ENCODE measurements at places on chromosomes 1 and 21.

DNA sequence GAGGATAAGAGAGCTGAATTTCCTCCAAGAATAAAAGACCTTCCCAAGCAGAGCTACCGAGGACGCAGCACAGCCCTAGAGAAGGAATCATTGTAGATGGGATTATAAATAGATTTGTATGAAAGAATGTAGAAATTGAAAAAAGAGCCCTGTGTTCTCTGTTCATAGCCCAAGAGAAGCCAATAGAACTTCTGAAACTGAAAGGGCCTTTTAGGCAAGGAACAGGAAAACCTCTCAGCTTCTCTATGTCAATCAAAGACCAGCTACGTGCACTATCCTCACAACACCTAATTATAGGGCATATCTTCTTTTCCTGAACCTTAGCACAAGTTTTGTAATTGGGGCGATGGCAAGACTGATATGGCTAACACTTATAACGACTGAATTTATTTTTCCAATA is 192.4 kb upstream of the RNPC3 start:
- no peak for DNase-seq

DNA sequence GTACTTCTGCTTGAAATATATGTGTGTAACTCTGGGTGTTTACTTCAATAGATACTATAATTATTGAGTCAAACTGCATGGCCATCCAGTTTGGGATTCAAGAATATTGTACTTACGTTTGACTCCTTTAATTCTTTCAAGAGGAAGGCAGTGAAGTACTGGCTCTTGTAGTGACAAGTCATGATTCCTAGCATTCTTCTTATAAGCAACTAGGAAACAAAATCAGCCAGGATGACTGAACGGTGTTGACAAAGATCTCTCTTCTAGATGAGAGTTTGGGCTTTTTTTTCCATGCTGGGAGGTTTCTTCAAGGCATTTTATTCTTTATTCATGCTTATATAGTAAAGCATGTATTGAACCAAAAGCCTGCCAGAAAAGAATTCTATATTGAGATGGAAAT is 58.3 kb downstream of the CLEC20A start:
- no peak for DNase-seq

DNA sequence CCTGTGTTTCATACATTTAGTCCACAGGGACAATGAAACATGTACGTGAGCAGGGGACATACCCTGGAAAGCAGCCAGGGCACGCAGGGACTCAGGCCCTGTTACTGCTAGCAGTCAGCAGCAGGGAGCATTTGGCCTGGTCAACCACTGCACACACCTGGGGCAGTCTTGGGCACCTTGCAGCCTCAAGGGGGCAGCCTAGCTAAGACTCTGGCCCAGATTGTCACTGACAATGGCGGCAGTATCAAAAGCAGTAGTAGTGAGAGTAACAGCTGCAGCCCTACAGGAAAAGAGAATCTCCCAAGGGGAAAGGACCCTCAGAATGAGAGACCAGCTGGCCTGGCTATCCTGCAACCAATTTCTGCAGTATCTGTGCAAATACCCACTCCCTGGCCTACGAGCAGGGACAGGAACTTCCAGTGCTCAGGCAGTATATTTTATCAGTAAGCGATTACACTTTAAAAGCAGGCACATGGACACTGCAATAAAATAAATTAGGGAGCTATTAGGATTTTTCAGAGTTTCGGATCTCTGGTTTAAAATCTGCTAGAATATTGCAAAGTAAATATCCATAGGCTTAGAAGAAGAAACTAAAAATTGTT is 475.6 kb downstream of the LTN1 start:
- DNase-seq = peak; percentile 11

- no peak for DNase-seq
Measured at GRCh38 chr1:29100487-29100886, 23.2 kb downstream of the TMEM200B start.

- no peak for DNase-seq
Measured at GRCh38 chr1:160747717-160748116, 8.7 kb downstream of the SLAMF7 start.

GRCh38 chr1:119506941-119507340 is at the start of gene HSD3B1:
HSD3B1 (plus strand) TSS chr1:119507210; CDS start chr1:119507477, 267 bp downstream.
- no peak for DNase-seq

DNA sequence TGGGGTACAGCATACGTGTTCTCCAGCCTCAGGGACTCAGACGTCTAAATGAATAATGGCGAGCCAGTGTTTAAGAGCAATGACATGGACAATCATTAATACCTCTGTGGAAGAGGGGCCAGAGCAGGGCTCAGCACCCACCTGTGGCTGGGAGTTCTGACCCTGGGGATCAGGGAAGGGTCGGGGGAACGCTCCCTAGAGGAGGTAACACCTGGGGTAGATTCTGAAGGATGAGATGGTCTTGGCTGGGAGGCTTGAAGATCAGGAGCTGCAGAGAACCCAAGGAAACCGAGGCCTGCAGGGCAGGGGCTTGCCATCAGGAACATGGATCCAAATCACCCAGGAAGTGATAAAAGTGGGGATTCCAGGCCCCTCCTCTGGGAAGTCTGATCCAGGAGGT is 138.2 kb upstream of the RUNX3 start:
- DNase-seq = no peak

- no peak for DNase-seq
Measured at GRCh38 chr1:2961081-2961480, 60.2 kb upstream of the ACTRT2 start.

DNA sequence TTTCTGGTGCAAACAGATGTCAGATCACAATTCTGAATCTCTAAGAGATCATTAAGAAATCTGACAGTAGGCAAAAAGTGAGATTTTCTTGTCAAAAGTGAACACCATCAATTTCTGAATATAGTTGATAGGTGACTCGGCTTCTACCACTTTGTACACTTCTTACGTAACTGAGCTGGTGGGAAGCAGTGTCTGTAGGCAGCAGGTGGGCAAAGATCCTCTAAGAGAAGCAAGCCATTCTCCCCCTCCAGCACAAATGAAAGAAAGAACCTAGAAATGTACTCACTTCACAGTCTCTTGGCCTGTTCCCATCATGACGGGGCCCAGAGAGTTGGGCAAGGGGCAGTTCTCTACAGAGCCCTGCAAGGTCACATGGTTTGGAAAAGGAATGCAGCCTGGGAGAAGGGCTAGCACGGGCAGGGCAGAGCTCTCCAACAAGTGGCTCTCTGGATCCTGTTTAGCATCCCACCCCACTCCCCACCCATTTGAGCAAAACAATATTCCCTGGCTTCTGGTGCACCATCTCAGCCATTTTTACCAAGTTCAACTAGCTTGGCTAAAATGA is 412.6 kb downstream of the LTN1 start:
- DNase-seq = peak; percentile 42

- peak; percentile 9 for DNase-seq
Measured at GRCh38 chr1:45802343-45803298, 791 bp upstream of the MAST2 start.

- peak; percentile 17 for DNase-seq
Measured at GRCh38 chr1:198934901-198935305, 296.1 kb downstream of the PTPRC start.

DNA sequence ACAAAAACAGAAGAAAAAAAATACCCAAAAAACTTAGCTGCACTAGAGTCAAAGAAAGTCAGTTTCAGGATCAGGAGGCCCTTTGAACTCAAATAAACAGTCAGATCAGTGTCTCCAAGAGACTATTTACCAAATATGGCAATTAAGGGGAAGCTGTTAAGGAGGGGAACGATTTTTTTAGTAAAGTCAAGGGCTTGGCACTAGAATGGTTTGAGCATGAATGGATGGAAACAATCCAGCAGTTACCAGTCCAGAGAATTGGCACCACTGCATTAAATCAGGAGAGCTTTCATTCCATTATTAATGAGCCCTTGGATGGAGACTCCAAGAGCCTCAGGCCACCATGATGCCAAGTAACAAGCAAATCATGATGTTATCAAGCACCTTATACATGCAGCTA is 7.2 kb downstream of the TRAPPC3 start:
- no peak for DNase-seq

- no peak for DNase-seq
Measured at GRCh38 chr1:211334986-211335385, 8.4 kb downstream of the TRAF5 start.

DNA sequence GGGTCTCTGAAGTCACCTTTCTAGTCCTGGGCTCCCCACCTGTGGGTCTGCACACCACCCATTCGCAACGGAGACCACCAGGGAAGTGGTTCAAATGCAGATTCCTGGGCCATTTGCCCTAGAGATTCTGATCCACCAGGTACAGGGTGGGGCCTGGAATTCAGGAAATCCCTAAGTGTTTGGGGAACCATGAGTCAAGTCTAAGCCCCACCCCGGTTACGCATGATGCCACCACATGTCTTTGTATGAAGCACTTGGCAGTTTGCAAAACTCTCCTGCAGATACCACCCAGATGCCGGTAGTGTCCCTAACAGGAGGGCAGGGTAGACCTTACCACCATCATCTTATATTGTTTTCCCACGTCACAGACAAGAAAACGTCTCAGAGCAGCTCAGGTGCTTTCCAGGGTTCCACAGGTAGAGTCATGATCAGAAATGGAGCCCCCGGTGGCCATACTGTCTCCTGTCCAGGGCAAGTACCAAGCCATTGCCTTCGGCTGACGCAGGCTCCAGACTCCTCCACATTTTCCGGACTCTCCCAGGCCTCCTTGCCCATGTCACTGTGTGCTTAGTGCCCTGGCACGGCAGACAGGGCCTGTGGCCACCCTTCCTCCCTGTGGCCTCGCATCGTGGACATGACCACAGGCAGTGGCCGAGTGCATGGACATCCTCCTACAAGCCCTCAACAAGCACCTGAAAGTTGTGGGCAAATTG is 89.2 kb upstream of the TMEM51 start:
- DNase-seq = no peak

DNA sequence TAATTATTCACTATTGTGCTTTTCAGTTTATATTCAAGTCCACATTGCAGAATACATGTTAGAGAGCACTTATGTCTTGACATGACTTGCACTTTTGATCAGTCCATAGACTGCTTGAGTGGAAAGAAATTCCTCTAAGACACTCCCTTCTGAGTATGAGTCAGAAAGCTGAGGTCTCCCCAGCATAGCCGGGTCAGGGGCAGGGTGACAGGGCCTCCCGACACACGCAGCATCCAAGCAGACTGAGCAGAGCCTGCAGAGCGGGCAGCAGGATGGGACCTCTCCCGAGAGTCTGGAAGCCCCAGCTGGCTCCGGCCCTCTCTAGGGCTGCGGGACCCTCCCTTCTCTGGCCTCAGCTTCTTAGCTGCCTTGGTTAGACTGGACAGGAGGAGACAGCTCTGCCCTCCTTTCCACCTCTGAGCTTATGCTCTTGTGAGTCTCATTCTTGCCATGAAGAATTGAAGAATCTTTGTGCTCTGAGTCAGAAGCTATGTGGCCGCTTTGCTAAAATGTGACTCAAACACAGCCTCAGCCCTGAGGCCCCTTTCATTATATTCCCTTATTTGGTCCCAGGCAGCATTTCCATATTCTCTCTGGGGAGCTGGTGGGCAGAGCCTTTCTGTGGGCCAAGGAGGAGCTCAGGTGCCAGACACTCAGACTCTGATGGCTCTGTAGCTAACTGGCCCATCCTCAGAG is 11.2 kb upstream of the CAPN2 start:
- no peak for DNase-seq

DNA sequence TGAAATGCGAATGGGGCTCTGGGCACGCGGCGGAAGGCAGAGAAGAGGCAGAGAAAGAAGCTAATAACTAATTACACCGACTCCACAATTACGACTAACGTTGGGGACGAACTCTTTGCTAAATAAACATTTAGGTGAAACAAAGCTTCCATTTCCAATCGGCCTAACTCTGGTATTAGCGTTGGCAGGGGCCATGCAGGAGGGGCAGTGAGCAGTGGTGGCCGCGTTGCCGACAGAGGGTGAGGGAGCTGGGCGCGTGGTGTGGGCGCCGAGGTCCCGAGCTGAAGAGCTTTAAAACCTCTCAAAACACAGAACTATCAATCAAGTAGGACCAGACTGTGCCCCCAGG is 553 bp upstream of the NDUFV3 start:
- DNase-seq = no peak

DNA sequence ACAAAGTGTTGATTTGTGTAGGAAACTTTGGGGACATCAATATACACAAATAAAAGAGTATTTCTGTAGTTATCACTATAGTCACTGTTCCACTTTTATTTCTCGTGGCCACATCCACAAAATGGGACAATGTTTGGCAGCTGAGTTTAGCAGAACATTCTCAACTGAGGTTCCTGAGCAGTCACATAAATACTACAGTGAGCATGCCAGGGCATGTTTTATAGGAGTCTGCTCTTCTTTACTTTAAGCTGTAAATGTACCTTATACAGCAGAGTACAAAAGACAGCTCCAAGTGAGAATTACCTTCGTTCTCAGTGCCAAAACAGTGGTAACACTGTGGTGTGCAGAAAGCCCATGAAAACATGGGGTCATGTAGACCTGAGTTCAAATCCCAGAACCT is 5.0 kb downstream of the BTG3 start:
- no peak for DNase-seq

DNA sequence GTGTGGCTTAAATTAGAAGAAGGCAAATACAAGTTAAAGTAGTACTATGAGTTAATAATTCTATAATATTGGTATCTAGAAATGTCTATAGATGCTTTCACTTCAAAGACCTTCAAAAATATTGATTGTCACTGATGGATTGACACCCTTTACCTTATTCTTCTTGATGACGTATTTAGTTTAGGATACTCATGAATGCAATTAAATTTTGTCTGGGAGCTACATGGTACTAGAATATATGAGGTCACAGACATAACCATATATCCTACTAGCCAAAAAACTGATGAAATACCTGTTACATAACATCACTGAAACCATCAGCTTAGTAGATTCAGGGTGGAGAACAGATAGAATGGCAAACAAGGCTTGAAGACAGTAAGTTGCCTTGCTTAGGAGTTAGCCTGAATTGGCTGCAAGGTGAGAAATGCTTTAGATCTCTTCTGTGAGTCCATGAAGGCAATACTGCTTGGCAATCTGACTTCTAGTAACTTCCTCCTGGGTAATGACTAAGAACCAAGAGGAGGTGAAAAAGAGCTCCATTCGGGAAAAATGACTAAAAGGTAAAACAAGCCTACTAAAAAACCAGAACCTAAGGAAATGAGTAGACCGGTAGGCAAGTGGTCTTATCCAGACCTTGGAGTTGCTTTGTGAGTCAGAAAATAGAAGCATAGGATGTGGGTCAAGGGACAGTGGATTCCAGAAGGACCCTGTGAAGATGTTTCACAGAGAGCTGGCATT is 16.9 kb upstream of the ARHGAP29 start:
- no peak for DNase-seq

- no peak for DNase-seq
Measured at GRCh38 chr21:16633831-16634459, 878.9 kb upstream of the CXADR start.

- no peak for DNase-seq
Measured at GRCh38 chr1:223551610-223552009, 113.9 kb downstream of the CAPN8 start.

DNA sequence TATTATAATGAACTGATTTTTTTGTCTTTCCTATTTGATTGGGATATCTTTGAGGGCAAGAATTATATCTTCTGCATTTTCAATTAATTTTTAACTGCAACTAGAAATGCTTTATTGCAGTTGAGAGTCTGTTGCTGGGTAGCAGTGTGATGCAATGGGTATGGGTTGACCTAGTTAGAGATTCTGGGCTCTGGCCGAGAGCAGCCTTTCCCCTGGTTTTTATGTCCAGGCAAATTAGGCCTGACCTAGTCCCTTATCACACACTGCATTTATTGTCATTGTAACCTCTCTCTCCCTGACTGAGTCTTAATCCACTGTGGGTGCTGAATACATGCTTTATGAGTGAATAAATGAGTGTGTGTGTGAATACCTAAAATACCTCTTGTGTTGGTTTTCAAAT is 206.4 kb upstream of the PTGFR start:
- no peak for DNase-seq

- DNase-seq = no peak
Measured at GRCh38 chr1:225990705-225991464, 8.3 kb downstream of the SDE2 start.

- no peak for DNase-seq
Measured at GRCh38 chr1:156747742-156748669, 3.5 kb downstream of the HDGF start.

Measured in putamen (tissue), 1 donor.